ENCODE measurements at places on chromosomes 2 and 18.

DNA sequence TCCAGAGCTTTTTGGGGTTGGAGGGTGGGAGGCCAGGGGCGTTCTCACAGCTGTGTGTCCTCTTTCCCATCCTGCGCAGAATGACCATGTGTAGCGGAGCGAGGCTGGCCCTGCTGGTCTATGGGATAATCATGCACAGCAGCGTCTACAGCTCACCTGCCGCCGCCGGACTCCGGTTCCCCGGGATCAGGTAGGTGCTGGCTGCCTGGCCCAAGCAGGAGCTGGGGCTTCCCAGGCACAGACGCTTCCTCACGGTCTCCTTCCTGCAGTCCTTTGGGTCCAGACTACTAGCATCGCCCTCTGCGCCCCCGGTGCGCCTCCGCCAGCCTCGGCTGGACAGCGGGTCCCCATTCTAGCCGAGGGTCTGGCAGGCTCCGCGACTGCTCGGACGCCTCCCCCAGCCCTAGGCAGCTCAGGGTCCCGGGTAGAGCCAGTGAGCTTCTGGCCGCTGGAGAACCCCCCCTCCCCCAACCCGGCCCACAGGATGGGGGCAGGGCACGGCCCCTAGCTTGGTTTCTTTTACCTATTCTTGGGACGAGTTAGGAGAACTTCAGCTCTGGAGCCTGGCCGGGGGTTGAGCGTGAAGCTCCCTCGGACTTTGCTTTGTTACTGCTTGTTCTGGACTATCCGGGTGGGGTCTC lies 756 bp downstream of the ADCYAP1 start:
- no peak for DNase-seq

- DNase-seq = no peak
Measured at GRCh38 chr2:75289771-75290170, 90.5 kb upstream of the TACR1 start.

GRCh38 chr18:949724-950631 lies 45.3 kb downstream of the ADCYAP1 start:
- DNase-seq = no peak

DNA sequence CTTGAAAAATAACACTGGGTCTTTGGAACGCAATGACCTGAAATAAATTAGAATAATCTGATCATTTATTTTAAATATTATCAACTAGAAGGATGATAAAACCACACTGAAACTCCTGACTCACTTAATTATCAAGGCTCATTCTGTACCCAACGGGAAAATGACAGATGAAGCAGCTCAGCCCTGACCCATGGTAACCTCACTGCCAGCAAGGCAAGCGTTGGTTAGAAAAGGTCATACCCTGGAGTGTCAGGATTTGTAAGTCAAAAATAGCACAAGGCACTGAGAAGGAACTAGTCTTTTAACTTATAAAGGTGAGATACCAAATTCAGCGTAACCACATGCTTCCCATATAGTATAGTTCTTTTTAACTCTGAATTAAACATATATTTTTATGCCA lies 277.5 kb downstream of the ETAA1 start:
- DNase-seq = no peak

Measured in activated CD4-positive, alpha-beta T cell treated with anti-CD3 and anti-CD28 coated beads, Interleukin-2, amount 50 U/mL, for 1 hour (primary cell).